Activated T-cell treated with anti-CD3 and anti-CD28 coated beads for 1 hour (primary cell): ENCODE measurements at places on chromosomes 4 and X.

DNA sequence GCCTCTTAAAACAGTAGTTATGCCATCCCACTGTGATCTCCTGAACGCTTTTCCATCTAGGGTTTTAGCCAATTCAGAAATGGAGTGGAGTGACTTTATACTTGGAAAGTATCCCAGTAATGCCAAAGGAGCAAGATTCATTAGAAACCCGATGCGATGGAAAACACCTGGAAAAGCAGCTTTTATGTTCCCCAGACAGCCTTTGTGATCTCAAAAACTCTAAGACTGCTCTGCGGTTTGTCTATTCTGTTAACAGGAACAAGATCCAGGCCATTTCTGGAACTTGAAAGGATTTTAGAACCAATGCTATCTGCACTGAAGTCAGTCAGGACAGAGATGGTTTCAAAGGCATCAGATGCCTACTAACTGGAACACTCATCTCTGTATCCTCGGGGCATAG, 145.1 kb downstream of the APBB2 start:
- DNase-seq = no peak

DNA sequence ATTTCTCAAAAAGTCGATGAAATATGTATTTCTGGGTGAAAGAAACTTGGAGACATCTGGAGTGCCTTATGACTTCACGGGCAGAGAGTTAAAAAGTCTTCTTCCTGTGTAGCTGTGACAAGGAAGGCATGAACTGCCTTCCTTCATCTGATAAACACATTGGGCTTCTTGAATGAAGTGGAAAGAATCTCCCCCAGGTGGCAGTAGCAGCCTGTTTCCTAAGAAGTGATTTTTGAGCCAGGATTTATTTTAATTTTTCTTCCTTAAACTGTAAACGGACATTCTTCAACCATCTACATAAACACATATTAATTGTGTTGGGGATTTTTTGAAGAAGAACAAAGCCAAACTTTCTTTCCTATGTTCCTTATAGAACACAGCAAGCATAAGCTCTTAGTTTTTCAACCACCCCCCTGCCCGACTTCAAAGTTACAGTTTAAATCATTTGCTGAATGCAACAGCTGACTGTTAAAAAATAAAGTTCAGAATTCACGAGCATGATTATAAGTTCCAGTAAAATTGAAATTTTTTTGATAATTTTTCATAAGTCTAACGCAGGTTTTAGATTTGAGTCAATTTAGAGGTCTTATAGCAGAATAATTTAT, 980 bp upstream of the GIMD1 start:
- DNase-seq = no peak

GRCh38 chr4:98686847-98687246, 28.4 kb upstream of the TSPAN5 start:
- no peak for DNase-seq

GRCh38 chr4:163003979-163004378, 162.7 kb downstream of the NAF1 start:
- DNase-seq = no peak
